ENCODE measurements at places on chromosomes 7 and 10.

GRCh38 chr7:112346381-112347060 lies 103.7 kb upstream of the IFRD1 start:
- DNase-seq = no peak

DNA sequence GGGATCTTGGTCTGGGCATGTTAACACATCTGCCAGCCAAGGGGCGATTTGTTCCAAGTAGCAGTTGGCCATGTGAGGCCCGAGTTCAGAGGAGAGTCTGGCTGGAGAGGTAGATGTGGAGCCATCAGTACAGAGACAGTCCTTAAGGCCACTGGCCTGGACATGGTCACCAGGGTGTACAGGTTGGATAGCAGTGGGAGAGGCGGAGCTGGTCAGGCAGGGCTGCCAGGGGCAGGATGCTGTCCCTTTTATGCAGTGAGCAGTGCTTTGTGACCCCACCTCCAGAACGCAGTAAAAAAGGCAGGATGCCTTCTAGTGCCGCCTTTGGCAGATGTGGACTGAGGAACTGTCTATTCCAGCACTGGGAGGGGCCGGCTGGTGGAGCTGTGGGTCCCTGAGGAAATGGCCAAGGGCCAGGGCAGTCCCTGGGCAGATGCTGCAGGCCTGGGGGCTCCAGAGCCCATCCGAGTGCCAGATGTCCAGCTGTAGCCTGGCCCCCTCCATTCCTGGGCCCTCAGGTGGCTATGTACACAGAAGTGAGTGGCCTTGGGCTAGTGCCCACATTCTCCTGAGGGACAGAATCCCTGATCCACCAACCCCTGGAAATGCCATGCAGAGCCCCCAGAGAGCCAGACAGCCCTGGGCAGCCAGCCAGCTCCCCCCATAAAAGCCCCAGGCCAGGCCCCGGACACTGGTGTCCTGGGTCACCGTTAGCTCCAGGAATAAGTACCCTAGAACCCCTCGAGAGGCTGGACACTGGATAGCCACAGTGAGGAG lies 17.2 kb upstream of the MYL7 start:
- no peak for DNase-seq

GRCh38 chr7:135950429-135950828 lies 26.7 kb downstream of the MTPN start:
- DNase-seq = no peak

DNA sequence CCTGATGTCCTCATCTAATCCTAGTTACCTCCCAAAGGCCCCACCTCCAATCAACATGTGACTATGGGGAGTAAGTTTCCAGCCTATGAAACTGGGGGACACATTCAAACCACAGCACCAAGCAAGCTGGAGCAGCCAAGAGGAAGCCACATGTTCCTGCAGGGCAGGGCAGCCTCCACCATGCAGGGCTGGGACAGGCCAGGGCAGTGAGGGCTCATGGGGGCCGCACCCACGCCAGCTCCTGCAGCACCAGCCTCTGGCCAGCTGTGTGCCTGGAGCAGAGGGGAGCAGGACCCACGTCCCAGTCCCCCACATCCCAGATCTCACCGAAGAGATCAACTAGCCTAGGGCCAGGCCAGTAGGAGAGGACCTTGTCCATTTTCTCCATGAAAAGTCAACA lies 85.9 kb upstream of the INSIG1 start:
- DNase-seq = no peak

DNA sequence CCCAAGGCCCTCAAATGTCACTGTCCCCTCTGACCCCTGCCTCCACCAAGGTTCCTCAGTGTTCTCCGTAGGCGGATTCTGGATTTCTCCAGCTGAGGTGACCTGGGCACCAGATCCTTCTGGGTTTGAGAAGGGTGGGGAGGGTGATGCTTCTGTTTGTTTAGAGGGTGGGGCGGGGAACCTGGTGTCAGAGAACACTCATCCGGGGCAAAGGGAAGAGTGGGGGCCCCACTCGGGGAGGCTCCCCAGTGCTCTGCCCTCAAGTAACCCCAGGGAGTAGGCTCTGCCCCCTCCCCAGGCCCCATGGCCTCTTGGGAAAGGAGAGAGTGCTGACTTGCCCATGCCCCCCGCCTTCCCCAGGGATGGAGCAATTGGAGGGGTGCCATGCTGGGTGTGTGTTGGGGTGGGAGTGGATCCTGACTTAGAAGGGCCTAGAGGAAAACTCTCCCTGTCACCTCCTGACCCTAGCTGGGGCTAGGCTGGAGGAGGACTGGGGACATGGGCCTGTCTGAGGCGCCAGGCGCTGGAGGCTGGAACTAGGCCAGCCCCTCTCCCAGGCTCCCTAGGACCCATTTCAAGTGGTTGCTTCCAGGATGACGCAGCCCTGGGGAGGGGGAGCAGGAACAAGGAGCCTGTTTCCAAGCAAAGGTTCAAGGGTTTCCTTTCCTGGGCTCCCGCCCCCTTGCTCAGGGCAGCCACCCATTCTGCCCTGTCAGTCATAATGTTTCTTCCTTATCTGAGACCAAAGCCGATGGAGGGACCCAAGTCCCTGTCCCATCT lies 27.9 kb downstream of the KAZALD1 start:
- DNase-seq = no peak
